Neural cell (in vitro differentiated cells): ENCODE measurements at places on chromosomes 3 and 15. TPM values are rescaled to one million over a fixed set of nuclear protein-coding genes. Genes with fewer than 3 reads are reported as not detected.

FETUB gene
- polyA plus RNA-seq, result not detected in 2 replicates

SLC7A14 gene
- 4.9 and 5.1 TPM in 2 replicates for polyA plus RNA-seq

ACTC1 gene
- polyA plus RNA-seq, result not detected in 2 replicates

TMEM207 gene
- polyA plus RNA-seq, result 0.27 TPM in 1 of 2 replicates, not detected in the other

P2RY14 gene
- not detected in 2 replicates for polyA plus RNA-seq

CTDSPL gene
- 15.4 and 17.0 TPM in 2 replicates for polyA plus RNA-seq

TLR9 gene
- polyA plus RNA-seq, result not detected in 2 replicates

GOLGA8T gene
- polyA plus RNA-seq, result not detected in 2 replicates

ALG1L2 gene
- polyA plus RNA-seq, result not detected in 2 replicates

TGM5 gene
- not detected in 2 replicates for polyA plus RNA-seq
